Stomach (tissue), 19 donors: ENCODE measurements at places on chromosomes 1 and 21. TPM values are rescaled to one million over a fixed set of nuclear protein-coding genes. Genes with fewer than 3 reads are reported as not detected.
A peak's percentile ranks its signal among the peaks of the same experiment; 100 is the strongest.

- H3K36me3 ChIP-seq = no peaks in the 10 kb centered on the region
- H3K4me1 ChIP-seq = no peaks in the 10 kb centered on the region
- DNase-seq = no peak
- H3K27me3 ChIP-seq = peaks cover 4% of the 10 kb centered on the region
- H3K4me3 ChIP-seq = no peak overlapping the region
- no peak overlapping the region for H3K27ac ChIP-seq
These were observed 22.2 kb upstream of the EPHB2 start for GRCh38 chr1:22688466-22688865.

- DNase-seq = no peak
- no peak overlapping the region for H3K4me3 ChIP-seq
These were observed 71.2 kb downstream of the SNRPE start for GRCh38 chr1:203932556-203932955.

Gene RPE65
- 0.58 TPM for total RNA-seq

DNA sequence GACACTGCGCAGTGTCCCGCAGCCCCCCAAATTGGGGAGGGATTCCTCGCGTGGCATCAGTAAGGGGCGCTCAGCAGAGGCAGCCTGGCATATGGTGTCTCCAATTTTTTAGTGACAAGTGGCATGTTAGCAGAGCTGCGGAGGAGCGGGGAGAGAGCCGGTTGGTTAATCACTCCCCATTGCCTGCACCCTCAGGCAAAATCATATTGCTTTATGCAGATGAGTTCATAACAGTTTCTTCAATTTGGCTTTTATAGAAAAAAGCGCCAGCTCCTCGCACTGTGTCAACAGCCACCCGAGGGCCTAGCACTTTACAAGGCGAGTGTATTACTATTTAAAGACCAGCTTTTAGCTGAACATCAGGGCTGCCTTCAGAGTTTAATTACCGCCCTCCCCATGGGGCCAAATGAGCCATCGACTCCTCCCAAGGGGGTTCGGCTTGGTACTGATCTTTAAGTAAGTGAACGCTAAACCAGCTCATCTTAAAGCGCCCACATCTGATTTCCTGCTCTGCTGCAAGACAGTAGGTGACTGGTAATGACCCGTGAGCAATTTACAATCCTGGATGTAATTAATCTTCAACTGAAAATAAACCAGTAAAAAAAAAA, 298.9 kb downstream of the DSCAM start:
- H3K36me3 ChIP-seq = no peaks in the 10 kb centered on the region
- no peak overlapping the region for H3K27ac ChIP-seq
- no peak overlapping the region for H3K4me3 ChIP-seq
- H3K4me1 ChIP-seq = no peaks in the 10 kb centered on the region

Gene HCRTR1
- total RNA-seq = not detected

Gene CTH
- total RNA-seq = 5.5 TPM

- no peak for DNase-seq
- H3K27me3 ChIP-seq = no peaks in the 10 kb centered on the region
- H3K36me3 ChIP-seq = peaks cover 4% of the 10 kb centered on the region
- no peak overlapping the region for H3K4me3 ChIP-seq
- no peak overlapping the region for H3K27ac ChIP-seq
These were observed 3.7 kb downstream of the ST3GAL3 start for GRCh38 chr1:43711049-43711448.

- H3K27me3 ChIP-seq = no peaks in the 10 kb centered on the region
- no peaks in the 10 kb centered on the region for H3K36me3 ChIP-seq
- H3K4me3 ChIP-seq = no peak overlapping the region
- peaks cover 10% of the 10 kb centered on the region for H3K4me1 ChIP-seq
These were observed 7.1 kb downstream of the PADI1 start for GRCh38 chr1:17212009-17212408.

DNA sequence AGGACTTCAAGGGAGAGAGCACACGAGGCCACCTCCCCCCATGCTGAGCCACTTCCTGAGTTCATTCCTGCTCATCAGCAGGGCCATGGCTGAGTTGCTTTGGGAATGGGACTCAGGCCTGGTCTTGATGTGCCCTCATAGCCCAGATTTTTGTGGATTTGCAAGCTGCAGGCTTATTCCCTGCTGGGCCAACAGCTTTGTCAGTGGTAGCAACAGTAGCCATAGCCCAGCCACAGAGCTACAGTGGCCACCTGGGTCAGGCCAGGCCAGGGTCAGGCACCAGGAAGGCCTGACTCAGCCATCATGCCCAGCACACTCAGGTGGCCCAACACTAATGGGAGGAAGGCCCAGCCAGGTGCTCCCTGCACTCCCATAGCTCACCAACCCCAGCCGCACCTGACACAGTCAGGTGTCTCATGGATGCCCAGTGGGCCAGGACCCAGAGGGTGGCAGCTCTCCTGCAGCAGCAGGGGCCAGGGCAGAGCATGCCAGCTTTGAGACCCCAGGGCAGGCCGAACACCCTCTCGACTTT, 33.5 kb downstream of the EPHA2 start:
- no peak overlapping the region for H3K4me3 ChIP-seq
- peaks cover 33% of the 10 kb centered on the region for H3K36me3 ChIP-seq
- H3K27me3 ChIP-seq = no peaks in the 10 kb centered on the region
- H3K4me1 ChIP-seq = peaks cover 26% of the 10 kb centered on the region
- peak overlapping the region; percentile 27 for H3K27ac ChIP-seq

DNA sequence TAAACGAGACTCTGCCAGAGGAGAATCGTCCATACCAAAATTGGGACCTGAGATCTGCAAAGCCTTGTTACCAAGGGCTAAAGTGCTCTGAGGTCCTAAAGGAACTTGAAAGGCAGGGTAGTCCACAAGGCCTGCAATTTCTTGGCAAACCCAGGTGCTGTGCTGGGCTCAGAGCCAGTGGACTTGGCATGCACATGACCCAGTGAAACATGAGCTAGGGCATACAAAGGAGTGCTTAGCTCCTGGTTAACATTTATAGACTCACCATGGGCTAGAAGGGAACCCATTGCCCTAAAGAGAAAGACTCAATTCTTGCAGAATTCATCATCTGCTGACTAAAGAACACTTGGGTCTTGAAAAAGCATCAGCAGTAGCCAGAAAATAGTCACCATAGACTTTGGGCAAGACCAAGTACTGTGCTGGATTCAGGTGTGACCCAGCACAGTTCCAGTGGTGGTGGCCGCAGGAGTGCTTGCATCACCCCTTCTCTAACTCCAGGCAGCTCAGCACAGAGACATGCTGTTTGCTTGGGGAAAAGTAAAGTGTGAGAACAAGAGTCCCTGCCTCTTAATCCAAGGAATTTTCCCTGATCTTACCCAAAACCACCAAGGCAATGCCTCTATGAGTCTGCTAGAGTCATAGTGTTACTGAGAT, 1069.4 kb upstream of the ADGRL2 start:
- H3K36me3 ChIP-seq = no peaks in the 10 kb centered on the region
- H3K27me3 ChIP-seq = no peaks in the 10 kb centered on the region
- H3K27ac ChIP-seq = no peak overlapping the region
- DNase-seq = no peak
- no peak overlapping the region for H3K4me3 ChIP-seq

Gene TP73
- total RNA-seq = 0.43 TPM

Gene PPM1J
- total RNA-seq = not detected

GRCh38 chr1:43870306-43870705, 63.3 kb upstream of the ARTN start:
- DNase-seq = no peak
- H3K27ac ChIP-seq = no peak overlapping the region
- H3K4me3 ChIP-seq = no peak overlapping the region
- peaks cover 11% of the 10 kb centered on the region for H3K4me1 ChIP-seq
- no peaks in the 10 kb centered on the region for H3K27me3 ChIP-seq

Gene OR2L8
- total RNA-seq = not detected

Gene VCAM1
- 0.58 TPM for total RNA-seq
